Stimulated activated CD4-positive, alpha-beta T cell treated with anti-CD3 and anti-CD28 coated beads, Interleukin-2, amount 100 ng/mL, for 48 hours (primary cell): ENCODE measurements at places on chromosomes 4 and X.

DNA sequence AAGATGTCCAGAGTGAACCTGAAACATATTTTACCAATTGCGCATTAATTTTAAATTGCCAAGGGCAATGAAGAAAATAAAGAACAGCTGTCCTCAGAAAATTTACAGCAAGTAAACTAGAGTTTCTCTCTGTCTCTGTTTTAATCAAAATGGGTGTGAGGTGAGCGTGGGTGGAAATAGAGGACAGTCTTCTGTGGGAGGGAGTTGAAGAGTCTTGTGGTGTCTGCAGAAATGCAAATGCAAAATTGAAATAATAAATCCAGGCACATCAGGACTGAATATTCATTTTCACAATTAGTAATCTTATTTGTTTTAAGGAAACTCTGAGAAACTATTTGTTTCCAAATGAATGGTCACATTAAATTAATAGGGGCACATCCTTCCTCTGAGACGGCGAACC lies 192.0 kb downstream of the ARHGAP10 start:
- DNase-seq: no peak

GRCh38 chr4:173333658-173334084 lies 487 bp downstream of the HMGB2 start:
- peak; percentile 34 for DNase-seq

- DNase-seq: no peak
Measured at GRCh38 chrX:67544281-67545035, 637 bp downstream of the AR start.

GRCh38 chr4:26344901-26345564 lies 24.2 kb downstream of the RBPJ start:
- no peak for DNase-seq

DNA sequence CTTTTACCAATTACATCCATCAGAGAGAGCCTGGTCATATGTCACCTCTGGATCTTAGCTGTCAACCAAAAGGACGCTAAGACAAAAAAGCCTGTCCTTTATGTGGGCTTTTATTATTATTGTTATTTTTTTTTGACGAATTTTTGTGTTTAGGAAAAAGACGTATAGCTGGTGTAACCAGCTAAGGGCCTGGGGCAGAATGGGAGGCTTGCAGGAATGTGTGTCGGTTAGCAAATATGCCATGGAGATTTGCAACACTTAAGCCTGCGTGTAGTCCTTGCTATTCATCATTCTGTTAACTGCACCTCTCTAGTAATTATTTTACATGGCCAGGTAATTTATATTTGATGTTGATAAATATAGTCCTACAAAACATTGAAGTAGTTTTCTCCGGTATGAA lies 93.5 kb downstream of the TACR3 start:
- DNase-seq: no peak

GRCh38 chr4:153533387-153533786 lies 67.2 kb downstream of the TMEM131L start:
- no peak for DNase-seq

DNA sequence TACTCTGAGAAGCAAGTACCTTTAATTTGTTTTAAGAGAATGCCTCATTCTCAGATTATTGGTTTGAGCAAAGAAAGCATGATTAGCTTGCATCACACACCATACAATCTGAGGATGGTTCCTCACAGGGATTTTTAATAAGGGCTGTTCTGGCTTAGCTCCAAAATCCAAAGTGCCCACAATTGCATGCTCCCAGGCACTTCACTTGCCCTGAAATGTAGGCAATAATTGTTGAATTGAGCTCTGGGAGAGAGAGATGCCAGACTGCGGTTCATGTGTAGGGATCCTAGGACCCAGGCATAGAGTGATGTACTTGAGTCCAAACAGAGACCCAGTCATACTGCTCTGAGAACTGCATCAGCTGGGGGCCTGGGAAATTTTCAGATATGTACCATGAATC lies 358.4 kb upstream of the CXorf51B start:
- DNase-seq: no peak

- no peak for DNase-seq
Measured at GRCh38 chr4:38360201-38360600, 303.8 kb upstream of the KLF3 start.

DNA sequence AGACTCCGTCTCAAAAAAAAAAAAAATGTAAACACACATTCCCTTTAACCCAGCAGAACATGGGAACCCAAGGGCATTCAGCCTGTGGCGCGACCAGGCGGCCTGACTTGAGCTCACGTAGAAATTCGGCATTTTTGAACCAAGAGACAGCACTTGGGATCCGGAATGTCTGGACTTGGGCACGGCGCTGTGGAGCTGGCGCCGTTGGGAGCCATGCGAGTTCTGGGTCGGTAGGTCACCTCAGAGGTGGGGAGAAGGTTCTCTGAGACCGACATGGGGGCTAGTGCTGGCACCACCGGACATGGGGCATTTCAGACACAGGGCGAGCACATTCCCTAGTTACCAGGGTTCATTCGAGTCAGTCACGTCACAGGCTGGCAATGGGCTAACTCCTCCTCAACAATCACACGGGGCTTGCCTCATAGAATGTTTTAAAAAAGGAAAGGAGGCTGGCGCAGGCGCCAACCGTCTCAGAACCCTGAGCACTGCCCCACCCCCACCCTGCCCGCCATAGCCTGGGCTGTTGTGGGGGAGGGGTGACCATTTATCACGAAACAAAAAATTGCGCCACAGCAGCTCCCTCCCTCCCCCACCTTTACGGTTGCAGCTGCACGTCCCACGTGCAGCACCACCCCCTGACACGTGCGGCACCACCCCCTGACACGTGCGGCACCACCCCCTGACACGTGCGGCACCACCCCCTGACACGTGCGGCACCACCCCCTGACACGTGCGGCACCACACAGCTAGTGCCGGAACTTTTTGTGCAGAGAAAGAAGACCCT lies at the start of gene TEX28:
TSS of gene TEX28 (minus strand) at position 334 of the 784 bp plus-strand sequence. CDS start 3,007 bp downstream, outside the sequence.
- no peak for DNase-seq

- no peak for DNase-seq
Measured at GRCh38 chr4:118587116-118587831, 97.9 kb upstream of the METTL14 start.

DNA sequence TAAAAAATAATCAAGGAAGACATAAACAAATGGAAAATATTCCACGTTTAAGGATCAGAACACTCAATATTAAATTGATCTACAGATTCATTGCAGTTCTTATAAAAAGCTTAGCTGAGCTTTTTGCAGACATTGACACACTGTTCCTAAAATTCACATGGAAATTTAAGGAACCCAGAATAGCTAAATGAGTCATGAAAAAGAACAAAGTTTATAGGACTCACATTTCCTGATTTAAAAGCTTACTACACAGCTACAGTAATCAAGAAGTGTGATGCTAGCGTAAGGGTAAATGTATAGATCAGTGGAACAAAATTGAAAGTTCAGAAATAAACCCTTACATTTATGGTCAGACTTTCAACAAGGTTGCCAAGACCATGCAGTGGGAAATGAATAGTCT lies 33.1 kb downstream of the NSUN7 start:
- DNase-seq: no peak

DNA sequence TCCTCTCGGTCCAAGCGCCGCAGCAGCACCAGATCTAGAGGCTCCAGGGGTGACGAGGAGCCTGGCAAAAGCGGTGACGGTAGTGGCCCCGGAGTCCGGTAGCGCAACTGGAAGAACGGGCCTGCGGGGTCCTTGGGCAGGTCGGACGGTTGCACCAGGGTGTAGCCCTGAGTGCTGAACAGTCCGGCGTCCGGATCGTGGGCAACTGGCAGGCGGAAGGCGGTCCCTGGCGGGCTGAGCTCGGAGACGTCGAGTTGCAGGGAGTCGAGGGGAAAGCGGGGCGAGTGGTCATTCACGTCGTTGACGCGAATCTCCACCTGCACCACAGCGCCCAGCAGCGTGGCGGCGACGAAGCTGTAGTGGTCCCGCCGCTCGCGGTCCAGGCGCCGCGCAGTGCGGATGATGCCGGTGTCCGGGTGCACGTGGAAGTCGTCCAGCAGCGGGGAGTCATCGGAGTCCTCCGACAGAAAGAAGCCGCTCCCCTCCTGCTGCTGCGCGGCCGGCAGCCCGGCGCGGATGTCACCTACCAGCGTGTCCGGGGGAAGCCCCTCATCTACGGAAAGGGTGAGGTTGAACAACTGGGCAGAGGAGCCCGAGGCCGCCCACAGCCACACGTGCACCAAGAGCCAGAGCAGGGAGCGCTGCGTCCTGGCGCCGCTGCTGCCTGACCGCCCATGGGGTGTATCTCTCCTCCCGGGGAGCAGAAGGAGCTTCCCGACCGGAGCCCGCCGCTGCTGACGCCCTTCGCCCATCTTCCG lies 837 bp downstream of the DCHS2 start:
- no peak for DNase-seq

DNA sequence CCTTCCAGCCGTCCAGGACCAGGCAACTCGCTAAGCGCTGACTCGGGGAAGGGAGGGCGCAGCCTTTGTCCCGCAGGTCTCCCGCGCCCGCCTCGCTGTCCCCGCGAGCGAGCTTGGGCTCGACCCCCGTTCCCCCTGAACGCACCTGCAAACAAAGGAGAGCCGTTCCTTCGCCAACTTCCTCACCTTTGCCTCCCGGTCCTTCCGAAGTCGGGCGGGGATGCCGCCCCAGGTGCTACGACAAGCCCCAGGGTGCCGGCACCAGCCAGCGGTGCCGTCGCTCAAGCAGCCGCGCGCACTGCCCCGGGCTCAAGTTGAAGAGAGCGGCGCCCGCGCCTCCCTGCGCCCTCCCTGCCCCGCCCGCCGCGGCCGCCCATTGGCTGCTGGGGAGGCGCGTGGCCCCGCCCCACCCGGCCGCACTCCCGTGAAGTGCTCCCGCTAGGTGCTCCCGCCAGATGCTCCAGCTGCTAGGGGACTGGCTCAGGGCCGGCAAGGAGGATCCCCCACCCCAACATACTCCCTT lies 107.1 kb downstream of the NSUN7 start:
- peak; percentile 52 for DNase-seq

- DNase-seq: no peak
Measured at GRCh38 chr4:3388471-3389232, 53.1 kb upstream of the HGFAC start.

GRCh38 chr4:1180663-1181062 lies 8.3 kb upstream of the SPON2 start:
- DNase-seq: no peak
